ENCODE measurements at places on chromosomes 16 and 17. TPM values are rescaled to one million over a fixed set of nuclear protein-coding genes. Genes with fewer than 3 reads are reported as not detected.

The TMEM88 gene
- 17.5 TPM for total RNA-seq

The FA2H gene
- not detected for total RNA-seq

DNA sequence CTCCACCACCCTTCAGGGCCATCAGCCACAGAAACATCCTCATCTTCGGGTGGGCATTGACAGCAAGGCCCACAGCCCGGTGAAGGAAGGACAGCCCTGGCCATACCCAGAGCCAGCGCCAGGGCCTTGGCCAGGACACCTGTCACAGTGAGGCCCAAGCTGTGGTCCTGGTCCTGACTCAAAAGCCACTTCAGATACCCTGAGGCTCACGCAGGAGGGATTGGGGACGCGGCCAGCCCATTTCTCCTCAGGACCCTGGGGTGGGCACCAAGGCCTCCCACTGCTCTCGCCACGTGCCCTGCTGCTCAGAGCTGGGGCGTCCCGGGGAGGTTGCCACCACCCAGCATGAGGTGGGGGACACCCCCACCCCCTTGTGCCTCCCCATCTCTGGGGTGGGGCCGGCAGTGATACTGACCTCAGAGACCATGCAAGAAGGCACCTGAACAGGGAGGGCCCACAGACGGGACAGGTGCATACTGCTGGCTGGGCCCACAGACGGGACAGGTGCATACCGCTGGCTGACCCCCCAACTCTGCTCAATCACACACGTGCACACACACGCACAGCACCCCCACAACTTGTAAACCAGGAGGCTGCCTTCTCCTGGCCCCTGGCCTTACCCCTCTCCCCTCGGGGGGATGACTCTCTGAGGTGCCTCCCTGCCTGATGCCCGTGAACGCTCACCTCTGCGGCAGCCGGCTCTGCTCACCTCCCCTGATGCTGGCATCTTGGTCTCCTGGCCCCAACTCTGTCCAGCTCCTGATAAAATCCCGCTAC, 14.2 kb downstream of the SLC7A5 start:
- no peak for DNase-seq

The SAMD14 gene
- total RNA-seq, result 6.6 TPM

DNA sequence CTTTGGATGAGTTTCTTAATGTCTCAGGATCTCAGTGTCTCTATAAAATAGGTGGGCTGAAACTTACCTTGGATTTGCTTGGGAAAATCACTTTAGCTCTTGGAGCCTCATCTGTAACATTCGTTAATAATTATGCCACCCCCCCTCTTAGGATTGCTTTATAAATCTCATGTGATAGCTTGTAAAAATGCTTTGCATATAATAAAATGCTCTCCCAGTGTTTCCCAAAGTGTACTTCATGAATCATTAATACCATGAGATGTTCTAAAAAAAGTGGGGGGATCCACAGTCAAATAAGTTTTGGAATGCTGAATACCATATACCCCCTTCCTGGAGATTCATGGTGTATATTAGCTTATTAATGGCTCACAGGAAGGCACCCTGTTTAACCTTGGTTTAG, 5.2 kb downstream of the KRT39 start:
- DNase-seq, result no peak

GRCh38 chr16:2881783-2882649, 999 bp upstream of the FLYWCH2 start:
- DNase-seq, result peak; percentile 86

- no peak for DNase-seq
These were observed 53.3 kb upstream of the CCL2 start for GRCh38 chr17:34201767-34202166.

DNA sequence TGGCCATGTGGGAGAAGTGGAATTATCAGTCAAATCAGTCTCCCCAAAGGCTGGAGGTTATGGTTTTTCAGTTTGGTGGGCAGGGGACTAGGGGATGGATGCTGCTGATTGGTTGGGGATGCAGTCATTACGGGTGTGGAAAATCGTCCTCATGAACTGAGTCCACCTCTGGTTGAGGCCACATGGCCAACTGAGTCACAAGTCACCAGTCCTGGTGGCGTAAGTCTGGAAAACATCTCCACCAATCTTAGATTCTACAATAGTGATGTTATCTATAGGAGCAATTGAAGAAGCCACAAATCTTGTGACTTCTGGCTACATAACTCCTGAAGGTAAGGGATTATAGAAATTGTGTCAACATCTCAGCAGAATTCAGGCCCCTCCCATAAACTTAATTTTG, 5.2 kb upstream of the RNF135 start:
- DNase-seq, result no peak

GRCh38 chr16:31357324-31358109, 2.5 kb downstream of the ITGAX start:
- no peak for DNase-seq

DNA sequence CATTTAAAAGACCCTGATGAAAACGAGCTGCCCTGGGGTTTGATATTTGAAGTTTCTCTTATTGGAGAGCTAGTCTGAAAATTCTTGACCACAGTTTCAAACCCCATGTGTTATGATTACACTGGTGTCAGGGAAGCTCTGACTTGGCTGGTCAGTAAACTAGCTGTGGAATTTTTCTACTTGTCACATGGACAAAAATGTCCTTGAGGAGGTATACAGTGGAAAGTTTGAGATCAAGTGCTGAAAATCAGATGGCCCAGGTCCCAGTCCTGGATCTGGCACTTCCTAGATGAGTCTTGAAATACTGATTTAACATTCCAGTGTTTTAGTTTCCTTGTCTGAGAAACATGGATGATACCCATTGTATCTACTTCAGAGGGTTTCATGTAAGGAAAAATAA, 30.7 kb upstream of the SOX9 start:
- no peak for DNase-seq

DNA sequence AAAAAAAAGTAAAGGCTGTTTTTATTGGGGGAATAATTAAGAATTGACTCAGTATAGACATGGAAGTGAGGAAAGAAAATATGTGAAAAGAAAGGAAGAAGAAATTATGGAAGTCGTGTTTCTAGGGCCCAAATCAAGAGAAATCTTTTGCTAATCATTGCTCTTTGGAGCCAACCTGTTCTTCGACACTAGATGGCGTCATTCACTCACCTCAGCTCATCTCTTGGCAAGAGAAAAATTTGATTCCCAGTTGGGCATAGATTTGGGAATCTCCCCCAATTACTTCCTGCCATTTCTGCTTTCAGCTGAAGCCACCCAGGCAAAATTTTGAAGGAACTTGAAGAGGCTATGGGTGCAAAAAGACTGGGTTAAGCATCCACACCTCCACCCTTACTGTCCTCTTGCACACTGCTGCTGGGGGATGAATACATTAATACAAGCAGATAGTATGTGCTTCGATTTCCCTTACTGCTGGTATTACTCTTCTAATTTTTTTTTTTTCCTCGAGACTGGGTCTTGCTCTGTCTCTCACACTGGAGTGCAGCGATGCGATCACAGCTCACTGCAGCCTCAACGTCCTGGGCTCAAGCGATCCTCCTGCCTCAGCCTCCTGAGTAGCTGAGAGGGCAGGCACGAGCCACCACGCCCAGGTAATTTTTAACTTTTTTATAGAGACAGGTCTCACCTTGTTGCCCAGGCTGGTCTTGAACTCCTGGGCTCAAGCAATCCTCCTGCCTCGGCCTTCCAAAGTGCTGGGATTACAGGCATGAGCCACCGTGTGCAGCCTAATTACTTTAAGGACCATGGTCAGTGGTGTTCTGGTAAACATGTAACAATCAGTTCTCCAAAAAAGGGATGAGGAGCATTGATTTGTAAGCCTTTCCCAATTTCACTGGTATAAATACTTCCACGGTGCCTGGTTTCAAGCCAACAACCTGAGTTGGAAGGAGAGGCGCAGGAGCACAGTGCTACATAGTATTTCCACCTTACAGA, 13.5 kb downstream of the PSMD7 start:
- no peak for DNase-seq

DNA sequence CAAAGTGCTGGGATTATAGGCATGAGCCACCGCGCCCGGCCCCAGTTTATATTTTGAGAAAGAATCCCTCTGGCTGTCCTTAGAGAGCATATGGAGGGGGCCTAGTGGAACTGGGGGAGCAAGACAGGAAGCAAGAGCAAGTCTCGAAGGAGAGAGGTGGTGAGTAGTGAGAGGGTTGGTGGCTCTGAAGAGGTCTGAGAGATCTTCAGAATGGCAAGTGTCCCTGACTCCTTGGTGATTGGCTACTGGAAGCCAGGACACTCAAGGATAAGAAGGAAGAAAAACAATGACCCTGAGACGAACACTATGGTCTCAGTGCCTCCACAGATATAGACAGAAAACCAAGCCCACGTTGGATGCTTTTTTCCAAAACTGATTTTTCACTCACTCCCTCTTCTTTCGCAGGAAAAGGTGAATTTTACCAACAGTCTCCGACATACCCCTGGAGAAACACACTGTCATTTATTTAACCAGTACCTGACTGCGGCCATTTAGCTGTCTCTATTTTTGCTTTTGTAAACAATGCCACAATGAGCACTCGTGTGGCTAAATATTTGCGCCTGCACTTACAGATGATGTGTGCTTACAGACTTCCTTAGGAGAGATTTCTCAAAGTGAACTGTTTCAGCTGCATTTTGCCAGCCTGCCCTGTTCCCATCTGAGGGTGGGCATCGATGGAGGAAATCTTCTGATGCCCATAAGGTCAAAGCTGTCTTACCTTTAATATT, 15.9 kb upstream of the DOK4 start:
- no peak for DNase-seq

GRCh38 chr16:11151885-11152629, 103.9 kb downstream of the SOCS1 start:
- DNase-seq, result no peak

The SOX15 gene
- 2.1 TPM for total RNA-seq

- DNase-seq, result peak; percentile 78
These were observed 23.2 kb downstream of the LSM12 start for GRCh38 chr17:44043272-44043696.

GRCh38 chr17:31678431-31678830, 180.6 kb downstream of the COPRS start:
- DNase-seq, result peak; percentile 73

DNA sequence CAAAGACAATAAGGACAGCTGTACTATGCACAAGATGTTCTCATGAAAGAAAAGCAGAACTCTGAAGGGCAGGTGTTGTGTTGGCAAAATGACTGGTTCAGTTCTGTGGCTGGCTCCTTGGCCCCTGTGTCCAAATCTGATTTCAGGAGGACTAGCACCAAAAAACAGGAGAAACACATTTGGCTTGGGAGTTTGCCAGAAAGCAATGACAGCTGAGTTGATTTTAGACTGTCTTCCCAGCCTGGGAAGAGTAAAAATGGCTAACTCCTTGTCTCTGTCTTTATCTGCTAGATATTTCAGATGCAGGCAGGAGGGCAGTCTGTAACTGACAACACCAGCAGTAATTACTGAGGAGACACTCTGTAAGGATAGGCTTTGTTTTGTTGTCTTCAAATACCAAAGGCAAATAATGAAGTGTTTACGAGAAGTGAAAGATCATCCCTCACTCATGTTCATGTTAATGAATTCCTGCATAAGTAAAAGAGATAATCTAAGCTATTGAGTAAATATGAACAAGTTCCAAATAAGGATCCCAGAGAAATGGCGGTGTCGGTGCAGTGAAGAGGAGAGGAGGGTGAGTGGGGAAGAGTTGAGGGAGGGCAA, 989.0 kb downstream of the CDH11 start:
- no peak for DNase-seq

The CCL2 gene
- 39.1 TPM for total RNA-seq

The PIMREG gene
- not detected for total RNA-seq

The TEFM gene
- 15.1 TPM for total RNA-seq

DNA sequence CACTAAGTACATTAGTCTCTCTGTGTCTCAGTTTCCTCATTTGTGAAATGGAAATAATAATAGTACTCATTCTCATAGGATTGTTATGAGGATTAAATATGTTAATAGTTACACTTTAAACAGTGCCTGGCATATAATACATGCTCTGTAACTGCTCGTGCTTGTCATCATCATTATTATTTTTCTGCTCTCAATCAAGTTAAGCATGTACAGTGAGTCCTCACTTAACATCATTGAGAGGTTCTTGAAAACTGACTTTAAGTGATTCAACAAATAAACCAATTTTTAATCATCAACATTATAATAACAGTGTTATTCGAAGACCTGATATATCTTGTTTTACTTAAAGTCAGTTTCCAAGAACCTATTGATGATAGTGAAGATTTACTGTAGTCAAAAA, 322.3 kb downstream of the ZFHX3 start:
- no peak for DNase-seq

The SPPL2C gene
- not detected for total RNA-seq

DNA sequence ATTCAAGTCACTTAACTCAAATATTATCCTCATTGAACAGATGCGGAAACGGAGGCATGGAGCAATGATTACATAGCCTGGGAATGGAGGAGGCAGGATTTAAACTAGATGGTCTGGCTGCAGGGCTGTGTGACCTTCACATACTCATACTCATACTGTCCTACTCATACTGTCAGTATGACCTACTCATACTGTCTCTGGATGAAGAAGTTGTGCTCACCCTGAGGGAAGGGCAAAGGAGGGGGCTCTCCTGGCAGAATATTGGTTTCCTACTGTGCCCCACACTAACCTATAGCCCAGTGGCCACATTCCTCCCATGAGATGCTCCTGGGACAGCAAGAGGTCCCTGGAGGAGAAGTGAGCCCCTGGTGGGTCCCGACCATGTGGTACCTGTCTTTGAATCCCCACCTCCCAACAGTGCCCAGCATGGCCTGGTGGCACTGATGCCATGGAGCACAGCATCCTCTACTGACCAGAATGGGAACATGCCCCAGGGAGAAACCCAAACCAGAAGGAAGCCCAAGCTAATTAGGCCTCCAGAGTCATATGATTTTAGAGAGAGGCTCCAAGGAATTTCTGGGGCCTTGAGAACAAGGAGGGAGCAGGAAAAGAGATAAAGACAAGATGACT, 197.3 kb upstream of the SDK2 start:
- DNase-seq, result no peak

The BLTP2 gene
- total RNA-seq, result 120 TPM

- DNase-seq, result no peak
These were observed 132.5 kb upstream of the PLCG2 start for GRCh38 chr16:81646561-81646960.

- no peak for DNase-seq
These were observed 60.1 kb upstream of the DYNLRB2 start for GRCh38 chr16:80480664-80481063.

GRCh38 chr17:58531661-58532554, 17.5 kb upstream of the MTMR4 start:
- DNase-seq, result no peak

GRCh38 chr17:38879878-38880665, 10.2 kb downstream of the LASP1 start:
- no peak for DNase-seq

GRCh38 chr16:56513091-56513490, 6.7 kb downstream of the BBS2 start:
- DNase-seq, result no peak

The RGS9 gene
- total RNA-seq, result 7.3 TPM
